ENCODE measurements at places on chromosomes 11 and 22.

DNA sequence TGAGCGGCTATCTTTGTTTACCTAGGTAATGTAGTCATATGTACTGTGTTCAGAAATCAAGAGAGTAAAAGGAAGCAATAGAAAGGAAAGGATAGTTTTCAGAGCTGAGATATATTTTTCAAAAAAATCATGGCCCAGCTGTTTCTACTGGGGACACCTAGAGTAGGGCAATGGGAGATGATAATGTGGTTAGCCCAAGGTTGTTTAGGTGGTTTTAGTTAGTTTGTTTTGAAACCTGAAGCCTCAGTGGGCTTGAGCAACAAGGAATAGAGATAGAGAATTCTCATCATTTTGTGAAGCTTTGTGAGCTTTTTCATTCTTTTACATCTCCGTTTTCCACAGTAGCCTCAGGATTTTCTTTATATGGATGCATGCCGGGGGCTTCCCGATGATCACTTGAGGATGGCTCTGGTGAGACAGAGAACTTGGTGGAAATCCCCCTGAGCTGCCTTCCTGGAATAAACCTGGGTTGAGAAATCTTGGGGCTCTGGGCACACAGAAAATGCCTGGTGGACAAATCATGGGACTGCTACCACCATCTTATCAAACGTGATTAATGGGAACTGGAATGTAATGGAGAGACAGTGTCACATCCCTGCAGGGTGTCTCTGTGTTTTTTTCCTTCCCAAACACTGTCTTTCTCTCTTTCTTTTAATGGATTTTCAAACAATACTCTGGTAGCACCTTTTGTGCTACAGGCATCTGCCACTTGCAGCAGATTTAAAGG is 49.0 kb downstream of the ARHGAP42 start:
- DNase-seq, result peak; percentile 85

DNA sequence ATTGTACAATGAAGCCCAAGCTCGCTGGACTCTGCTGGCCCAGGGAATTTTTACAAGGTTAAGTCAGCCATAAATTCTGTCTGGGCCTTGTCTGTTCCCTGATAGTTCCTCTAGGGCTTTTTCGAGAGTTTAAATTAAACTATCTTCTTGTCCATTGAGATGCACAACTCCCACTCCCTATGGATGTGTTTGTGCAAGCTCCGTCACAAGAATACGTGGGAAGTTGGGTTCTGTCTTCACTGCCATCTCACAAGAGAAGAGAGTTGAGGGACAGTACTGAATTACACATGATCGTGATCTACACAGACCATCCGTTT is 153.6 kb upstream of the TTC12 start:
- no peak for DNase-seq

- no peak for DNase-seq
Measured at GRCh38 chr11:33324302-33324985, 67.3 kb downstream of the HIPK3 start.

- DNase-seq, result no peak
Measured at GRCh38 chr11:57560146-57560545, 7.3 kb downstream of the UBE2L6 start.

GRCh38 chr22:32083000-32083399 is 39.9 kb downstream of the SLC5A1 start:
- DNase-seq, result no peak

- DNase-seq, result no peak
Measured at GRCh38 chr11:38252620-38253019, 1654.6 kb upstream of the RAG2 start.

GRCh38 chr11:102810950-102811660 is 13.1 kb upstream of the MMP1 start:
- DNase-seq, result peak; percentile 49

- no peak for DNase-seq
Measured at GRCh38 chr22:25735650-25736049, 6.3 kb upstream of the MYO18B start.

- DNase-seq, result peak; percentile 47
Measured at GRCh38 chr22:29320546-29320945, 5.0 kb upstream of the RASL10A start.

DNA sequence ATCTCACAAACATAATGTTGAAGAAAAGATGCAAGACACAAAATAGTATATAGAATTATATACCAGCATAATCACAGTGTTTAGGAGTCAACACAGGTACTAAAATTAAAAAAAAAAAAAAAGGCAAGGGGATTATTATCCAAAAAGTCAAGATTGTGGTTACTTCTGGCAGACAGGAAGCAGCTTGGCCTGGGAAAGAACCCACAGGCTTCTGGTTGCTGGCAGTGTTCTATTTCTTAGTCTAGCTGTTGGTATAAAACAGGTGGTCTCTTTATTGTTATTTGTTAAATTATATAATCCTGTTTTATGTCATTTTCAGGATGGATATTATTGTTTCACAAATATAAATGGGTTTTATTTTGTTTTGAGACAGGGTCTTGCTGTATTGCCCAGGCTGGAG is 54.0 kb downstream of the C11orf58 start:
- peak; percentile 22 for DNase-seq

DNA sequence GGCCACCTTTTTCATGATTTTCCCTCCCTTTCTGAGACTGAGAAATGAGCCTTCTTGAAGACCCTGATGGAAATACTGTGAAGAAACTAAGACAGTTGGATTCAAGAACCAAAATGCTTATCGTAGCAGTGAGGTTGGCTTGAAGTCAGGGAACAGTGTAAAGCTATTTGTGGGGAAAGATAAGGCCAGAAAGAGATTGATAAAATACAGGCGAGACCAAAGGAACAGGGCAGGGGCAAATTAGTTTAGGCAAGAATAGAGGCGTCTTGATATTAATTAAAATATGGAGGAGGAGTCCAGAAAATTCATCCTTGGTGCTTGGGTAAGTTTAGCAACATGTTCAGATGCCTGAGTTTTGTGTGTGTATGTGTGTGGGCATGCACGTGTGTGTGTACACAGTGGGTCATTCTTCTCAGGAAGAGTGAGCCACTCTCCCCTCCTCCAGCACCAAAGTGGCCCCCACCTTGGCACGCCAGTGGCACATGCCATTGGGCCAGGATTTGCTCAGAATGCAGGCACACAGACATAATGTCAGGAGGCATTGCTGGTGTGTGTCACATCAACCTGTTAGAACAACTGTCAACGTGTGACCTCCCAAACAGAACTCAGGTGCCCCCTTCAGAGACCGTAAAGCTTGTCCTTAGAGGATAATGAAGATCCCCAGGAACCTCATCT is 3.9 kb upstream of the EHF start:
- no peak for DNase-seq

DNA sequence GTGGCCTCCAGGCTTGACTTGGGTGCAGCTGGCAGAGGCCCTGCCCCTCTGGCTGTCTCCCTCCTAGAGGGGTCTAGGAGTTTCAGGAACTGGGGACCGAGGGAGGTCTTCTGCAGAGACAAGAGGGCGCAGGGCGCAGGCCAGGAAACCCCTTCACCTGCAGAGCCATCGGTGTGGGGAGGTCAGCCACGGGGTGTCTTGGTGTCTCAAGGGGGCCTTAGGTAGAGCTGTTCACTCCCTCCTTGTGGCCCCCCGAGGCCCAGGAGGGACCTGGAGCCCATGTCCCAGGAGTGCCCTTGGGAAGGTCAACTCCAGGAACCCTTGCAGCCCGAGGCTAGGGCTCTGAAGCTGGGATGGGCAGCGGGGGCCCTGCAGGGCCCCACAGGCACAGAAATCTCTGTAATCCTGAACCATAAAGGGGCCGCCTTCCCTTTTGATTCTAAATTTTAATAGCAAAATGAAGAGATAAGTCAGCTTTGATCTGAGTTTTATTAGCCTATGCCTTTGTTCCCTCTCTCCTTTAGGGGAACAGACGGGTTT is 31.4 kb upstream of the TH start:
- no peak for DNase-seq

DNA sequence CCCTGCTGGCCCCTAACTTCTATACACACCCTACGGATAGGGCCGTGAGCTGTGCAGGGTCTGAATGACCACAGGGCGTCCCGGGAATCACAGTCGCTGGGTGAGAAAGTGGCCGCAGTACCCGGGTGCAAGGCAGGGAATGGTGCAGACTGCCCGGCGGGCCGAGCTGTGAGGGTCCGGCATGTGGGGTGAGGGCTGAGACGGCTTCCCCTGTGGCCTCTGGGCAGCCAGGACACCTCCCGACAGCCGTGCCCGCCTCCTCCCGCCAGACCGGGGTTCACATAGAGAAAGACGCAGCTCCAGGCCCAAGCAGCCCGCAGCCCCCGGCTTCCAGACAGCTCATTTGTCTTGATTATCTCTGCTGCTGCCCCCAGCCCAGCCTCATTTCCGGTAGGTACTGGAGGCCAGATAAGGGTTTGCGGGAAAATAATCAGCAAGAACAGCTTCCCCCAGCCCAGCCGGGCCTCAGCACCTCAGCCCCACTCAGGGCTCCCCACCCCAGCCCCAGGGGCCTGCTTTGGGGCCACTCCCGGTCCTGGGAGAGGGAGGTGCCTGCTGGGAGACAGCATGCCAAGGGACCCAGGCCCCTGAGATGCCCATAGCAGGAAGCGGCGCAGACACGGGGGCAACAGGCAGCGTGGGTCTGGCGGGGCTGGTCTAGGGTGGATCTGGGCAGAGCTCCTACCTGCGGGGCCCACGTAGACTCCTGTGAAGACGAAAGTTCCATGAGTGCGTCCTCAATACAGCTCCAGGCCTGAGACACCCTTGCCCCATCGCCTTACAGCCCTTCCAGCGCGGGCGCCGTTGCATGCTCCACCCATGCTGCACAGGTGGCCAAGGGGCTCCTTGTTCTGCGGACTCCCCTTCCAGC is 123.1 kb downstream of the BRD1 start:
- no peak for DNase-seq

DNA sequence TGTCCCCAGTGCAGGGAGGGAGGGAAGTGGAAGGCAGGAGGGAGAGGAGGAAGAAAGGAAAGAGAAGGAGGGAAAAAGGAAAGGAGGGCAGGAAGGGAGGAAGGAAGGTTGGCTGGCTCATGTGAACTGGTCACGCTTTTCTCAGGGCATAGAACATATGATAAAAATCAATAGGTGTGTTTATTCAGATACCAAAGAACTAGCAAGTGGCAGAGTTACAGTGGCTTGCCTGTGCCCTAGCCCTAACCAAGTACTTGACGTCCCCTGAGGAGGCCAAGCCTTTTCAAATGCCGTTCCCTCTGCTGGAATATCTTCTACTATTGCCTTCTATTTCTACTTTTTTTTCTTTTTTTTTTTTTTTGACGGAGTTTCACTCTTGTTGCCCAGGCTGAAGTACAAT is 33.5 kb downstream of the CHRDL2 start:
- no peak for DNase-seq

DNA sequence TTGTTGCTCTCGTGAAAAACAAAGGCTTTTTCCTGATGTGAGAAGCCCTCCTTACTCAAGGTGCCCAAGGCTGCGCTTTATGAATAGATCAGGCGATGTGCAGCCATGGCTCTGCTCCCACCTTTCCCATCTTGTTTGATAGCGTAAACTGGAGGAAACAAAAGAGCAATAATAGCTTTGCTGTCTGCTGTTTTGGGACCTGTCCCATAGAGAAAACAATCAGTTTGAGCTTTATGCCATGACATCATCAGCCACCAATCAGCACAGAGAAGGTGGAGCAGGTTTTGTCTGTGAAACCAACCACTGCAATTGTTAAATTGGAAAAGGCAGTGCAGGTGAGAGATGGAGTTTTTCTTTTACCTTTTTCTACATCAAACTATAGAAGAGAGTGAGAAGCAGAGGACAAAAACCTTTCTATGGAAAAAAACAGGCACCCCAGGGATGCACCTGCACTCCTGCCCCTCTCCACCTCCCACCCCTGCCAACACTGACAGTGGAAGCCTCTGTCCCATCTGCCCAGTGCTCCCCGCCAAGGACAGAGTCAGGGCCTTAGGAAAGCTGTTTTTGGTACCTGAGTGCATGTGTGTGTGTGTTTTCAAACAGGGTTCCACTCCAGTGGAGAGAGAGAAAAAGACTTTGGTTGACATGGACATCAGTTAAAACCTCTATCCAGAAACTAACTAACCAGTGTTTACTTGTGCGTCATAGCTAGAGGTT is 80.7 kb downstream of the MICAL3 start:
- DNase-seq, result no peak

GRCh38 chr11:79414644-79415317 is 26.0 kb downstream of the TENM4 start:
- peak; percentile 65 for DNase-seq

DNA sequence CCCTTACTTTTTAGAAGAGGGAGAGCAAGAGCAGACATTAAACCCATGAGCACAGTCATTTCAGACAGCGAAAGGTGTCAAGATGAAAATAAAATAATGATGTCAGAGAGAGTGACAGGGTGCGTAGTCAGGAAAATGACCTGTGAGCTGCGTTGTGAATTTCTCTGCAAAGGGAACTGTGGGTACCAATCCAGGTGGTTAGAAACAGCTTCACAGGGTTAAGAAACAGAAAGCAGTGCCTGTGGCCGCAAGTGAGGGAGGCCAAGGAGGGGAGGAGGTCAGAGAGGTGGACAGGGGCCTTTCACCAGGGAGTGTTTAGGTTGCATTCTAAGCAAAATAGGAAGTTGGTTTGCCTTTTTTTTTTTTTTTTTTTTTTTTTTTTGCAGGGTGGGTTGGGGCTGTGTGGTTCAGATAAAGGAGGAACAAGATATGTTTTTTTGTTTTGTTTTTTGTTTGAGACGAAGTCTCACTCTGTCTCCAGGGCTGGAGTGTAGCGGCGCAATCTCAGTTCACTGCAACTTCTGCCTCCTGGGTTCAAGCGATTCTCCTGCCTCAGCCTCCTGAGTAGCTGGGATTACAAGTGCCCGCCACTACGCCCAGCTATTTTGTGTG is 7.9 kb downstream of the TIGD3 start:
- no peak for DNase-seq

- no peak for DNase-seq
Measured at GRCh38 chr11:42631220-42631843, 680.5 kb upstream of the API5 start.

- DNase-seq, result no peak
Measured at GRCh38 chr11:47105974-47106373, 70.7 kb downstream of the ARFGAP2 start.

- DNase-seq, result peak; percentile 50
Measured at GRCh38 chr11:765025-765801, 12.1 kb downstream of the GATD1 start.

GRCh38 chr11:95736355-95736754 is 53.2 kb downstream of the FAM76B start:
- no peak for DNase-seq

DNA sequence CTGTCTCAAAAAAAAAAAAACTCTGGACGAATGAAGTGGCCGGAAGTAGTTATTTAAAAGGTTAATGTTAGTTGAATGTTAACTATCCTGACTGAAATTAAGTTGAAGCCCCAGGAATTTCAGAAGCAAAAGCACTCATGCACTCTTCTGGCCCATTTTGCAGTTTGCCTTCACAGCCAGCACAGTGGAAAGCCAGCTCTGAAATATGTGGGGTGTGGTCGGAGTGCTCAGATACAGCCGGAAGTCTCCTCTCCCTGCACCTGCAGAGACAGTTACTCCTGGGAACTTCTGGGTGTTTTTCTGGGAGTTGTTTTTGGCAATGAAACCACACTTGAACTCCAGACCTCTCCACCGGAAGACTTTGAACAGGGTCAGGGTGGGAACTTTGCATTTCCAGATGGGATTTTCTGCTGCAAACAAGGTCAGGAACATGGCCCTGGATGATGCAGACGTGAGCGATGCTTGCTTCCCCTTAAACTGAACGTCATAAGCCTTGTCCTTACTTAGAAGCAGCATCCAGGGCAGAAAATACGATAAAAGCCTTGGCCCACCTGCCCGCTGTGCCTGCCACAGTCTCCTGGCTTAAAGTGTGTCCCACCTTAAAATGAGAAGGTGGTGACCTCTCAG is 21.5 kb upstream of the CABP2 start:
- DNase-seq, result no peak
